Activated CD4-positive, alpha-beta T cell treated with anti-CD3 and anti-CD28 coated beads, Interleukin-2, amount 10 ng/mL, durations not matched to agents 24 days and 14 days (primary cell): ENCODE measurements at places on chromosomes 7 and 10. TPM values are rescaled to one million over a fixed set of nuclear protein-coding genes. Genes with fewer than 3 reads are reported as not detected.

DNA sequence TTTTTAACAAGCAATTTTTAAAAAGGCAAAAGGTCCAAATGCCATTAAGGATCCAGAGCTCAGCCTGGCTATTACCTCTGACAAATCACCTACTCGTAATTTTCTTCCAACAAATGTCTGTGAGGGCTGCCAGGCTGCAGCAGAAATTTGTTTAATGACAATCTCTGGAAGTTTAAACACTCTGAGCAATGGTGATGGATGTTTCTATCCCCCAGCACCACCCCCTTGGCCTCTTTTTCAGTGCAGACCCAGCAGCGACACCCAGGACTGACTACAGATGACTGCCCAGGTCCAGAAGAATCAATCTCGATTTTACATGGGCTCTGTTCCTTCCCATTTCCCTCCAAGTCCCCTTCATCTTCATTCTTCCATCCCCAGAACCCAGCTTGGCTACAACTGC, 201.4 kb upstream of the AOAH start:
- DNase-seq, result no peak

- DNase-seq, result peak; percentile 53
Observed at GRCh38 chr10:4243651-4244050, 458.6 kb upstream of the KLF6 start.

DNA sequence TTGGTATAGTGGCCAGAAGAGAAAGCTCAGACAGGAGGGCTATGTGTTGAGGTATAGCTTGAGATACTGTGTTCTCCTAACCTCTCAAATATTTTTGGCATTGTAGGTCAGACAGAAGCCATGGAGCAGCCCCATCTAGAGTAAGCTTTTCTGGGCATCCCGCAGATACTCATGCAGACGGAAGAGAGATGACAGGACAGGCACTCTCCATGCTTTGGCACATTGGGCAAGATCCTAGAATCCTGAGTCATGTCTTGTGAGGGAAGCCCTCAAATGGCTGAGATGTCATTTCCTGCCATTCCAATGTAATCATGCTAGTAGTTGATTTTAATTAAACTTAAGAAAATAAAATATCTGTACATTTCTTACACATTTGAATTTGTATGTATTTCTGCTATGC, 16.8 kb upstream of the KIF20B start:
- DNase-seq, result no peak

GRCh38 chr7:33623267-33623666, 282.1 kb upstream of the BMPER start:
- DNase-seq, result no peak

DNA sequence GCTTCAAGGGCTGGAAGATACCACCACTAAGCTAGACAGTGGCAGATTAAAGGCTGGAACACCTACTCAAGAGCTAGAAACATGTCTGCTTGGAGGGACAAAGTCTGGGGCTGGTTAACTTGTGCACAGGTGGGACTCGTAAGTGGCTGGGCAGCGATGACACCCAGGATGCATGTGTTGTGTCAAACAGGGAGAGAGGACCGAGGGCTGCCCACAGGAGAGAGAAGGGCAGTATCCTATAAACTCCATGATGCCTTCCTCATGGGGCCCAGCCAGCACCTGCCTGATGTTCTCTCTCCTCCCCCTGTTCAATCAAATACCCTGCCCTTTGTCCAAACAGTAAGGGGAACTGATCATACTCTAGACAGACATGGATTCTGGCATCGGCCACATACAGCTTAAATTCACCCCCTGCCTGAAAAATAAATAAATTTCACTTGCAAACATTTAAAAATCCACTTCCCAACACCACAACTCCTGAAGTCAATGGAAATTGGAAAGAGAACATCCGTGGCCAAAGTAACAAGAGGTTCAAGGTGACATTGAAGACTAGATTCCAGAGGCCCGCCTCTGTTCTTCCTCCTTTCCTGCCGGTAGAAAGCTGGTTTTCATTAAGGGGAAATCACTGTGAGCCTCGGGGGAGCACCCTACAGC, 50.6 kb downstream of the CHST15 start:
- DNase-seq, result no peak

DNA sequence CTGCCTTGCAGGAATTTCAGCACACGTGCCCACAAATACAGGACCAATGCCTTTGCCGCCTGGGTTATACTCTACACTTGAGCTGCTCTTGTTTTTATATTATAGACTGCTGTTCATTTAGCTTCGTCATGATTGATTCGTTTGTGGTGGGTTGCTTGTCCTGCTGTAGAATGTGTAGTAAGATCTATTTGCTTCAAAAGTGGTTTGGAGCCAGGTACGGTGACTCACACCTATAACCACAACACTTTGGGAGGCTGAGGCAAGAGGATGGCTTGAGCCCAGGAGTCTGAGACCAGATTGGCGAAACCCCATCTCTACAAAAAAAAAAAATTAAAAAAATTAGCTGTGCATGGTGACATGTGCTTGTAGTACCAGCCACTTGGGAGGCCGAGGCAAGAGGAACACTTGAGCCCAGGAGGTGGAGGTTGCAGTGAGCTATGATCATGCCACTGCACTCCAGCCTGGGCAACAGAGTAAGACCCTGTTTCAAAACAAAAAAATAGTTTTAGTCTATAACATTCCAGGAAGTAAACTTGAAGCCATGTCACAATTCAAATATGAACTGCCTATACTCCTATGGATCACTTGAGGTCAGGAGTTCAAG, 9.0 kb upstream of the RHBDD2 start:
- no peak for DNase-seq

GRCh38 chr10:16944402-16944801, 127.2 kb upstream of the RSU1 start:
- no peak for DNase-seq

DNA sequence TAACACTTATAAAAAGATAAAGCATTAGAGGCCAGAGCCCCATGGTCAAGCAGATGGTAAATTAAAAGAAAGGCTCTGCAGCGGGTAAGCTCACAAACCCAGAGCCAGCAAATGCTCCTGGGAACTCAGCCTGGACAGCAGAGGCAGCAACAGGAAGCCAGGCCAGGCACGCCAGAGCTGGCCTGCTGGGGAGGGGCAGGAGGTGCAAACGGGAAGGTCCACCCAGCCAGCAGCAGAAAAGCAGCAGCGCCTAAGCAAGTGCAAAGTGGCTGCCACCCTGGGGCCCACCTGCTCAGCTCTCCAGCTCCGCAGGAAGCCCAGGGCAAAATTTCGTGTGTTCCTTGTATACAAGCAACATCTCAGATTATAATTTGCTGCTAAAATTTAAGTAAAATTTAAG, 82.7 kb upstream of the GPR22 start:
- DNase-seq, result no peak

DNA sequence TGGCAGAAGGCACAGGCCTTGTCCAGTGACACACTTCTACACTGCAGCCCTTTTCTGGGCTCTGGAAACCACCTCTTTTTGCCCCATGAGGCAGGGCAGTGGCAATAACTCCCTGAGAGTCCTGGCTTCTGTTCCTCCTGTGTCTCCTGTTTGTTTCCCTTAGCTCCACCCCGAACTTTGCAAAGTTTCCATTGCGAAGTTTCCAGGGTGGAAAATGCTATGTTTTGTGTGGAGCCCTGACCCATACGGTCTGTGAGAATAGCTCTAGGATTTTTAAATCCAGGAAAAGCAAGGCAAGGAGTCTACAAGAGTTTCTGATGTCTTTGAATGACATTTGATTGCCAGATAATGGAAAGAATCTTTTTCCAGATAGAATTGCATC, 92.2 kb upstream of the AKR1E2 start:
- DNase-seq, result no peak

Gene SVOPL
- not detected in 2 replicates for total RNA-seq

Gene COL17A1
- total RNA-seq, result not detected in 2 replicates

Gene CTTNBP2
- total RNA-seq, result not detected in 2 replicates
